ENCODE measurements at places on chromosomes 16 and 17.
A peak's percentile ranks its signal among the peaks of the same experiment; 100 is the strongest.

DNA sequence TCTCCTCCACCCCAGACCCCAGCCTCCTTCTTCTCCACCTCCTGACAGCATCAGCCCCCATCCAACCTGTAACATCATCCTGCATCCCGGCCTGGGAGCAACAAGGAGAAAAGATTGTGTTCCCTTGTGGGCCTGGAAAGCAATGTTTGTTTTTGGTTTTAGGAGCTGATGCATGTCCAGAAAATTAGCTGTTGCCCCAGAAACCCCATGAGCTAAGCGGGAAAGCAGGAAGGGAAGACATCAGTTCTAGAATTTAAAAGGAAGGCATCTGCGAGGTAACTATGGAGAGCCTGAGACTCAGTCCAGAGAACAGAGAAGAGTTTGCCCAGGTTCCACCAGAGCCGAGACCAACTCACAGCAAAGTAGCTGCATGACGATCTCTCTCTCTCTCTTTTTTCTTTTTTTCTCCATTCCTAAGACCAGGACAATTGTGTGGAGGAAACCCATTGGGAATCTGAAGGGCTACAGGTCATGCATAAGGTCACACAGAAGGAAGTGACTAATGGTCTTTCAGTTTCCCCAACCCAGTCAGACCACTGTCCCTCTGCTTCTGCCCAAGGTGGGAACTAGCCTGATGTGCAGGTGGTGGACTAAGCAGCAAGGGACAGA is 124.4 kb downstream of the SLC39A11 start:
- DNase-seq: no peak

- DNase-seq: peak; percentile 79
Measured at GRCh38 chr16:15507301-15507958, 73.0 kb downstream of the BMERB1 start.

GRCh38 chr16:12507366-12507765 is 296.3 kb downstream of the CPPED1 start:
- DNase-seq: no peak

DNA sequence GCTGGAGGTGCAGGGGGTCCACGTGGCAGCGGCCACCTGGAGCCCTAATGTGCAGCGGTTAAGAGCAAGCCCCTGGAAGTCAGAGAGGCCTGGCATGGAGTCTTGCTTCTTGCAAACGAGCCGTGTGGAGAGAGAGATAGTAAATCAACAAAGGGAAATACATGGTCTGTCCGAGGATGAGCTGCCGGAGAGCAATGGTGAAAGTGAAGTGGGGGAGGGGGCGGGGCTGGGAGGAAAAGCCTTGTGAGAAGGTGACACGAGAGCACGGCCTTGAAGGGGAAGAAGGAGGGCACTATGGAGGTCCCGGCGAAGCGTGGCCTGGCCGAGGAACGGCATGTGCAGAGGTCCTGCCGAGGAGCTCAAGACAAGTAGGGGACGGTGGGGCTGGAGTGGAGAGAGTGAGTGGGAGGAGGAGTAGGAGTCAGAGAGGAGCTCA is 6.0 kb upstream of the SERPINF1 start:
- DNase-seq: no peak

DNA sequence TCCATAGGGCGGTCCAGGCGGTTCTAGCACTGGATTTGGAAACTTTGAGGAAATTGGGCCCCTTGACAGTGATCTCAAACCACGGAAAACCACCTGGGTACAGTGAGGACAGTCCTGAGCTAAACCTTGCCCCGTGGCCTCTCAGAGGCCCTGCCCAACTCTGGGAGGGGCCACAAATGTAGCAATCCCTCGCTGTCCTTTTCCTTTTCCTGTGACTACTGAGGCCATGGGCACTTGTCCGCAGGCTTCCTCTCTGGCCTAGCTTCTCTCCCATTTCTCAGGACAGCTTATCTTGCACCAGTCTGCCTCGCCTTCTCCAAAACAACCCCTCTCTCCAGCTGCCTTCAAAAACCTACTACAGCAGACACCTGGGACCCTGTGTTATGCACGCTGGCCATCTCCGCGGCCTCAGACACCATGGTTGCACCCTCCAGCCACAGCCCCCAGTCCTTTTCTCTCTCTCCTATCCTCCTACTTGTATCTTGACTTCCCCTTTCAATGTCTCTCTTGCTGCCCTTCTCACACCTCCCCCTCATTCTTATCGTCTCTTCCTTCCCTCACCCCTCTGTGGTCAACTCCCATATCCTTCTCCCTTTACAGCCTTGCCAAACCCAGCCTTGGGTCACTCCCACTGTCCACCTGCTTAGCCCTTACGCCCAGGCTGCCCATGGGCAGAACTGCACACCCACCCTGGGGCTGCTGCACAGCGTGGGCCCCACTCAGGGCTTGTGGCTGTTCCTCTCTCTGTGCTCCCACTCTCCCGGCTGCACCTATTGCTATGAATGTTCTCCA is 7.6 kb downstream of the SCPEP1 start:
- DNase-seq: no peak

DNA sequence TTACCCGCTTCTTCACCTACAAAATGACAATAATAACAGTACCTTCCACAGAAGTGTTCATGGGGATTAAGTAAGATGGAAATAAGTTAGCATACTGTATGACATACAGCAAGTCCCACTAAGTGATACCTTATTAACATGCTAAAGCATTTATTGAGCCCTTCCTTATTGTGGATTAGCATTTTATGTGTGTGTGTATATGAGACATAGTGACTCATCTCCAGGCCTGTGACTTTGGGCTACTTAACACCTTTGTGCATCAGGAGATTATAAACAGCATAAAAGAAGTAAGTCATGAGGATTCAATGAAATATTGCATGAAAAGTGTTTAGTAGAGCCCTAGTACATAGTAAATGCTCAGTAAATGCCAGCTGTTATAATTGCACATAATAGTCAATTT is 52.9 kb downstream of the CA10 start:
- DNase-seq: no peak

DNA sequence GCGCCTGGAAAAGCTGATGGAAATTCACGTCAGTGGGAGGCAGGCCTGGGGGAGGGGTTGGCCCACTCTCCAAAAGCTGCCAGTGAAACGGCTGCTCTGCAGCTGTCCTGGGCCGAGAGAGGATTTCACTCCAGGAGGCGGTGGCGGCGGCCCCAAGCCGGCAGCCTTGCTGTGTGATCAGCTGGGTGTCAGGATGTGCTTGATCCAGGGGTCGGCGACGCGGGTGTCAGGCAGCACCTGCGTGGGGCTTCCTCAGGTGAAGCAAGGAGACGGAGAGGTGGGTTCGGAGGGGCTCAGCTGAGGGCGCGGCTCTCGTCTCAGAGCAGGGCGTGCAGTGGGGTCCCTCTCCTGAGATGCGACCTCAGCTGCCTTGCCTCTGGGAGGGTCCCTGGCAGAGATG is 7.0 kb downstream of the CBFA2T3 start:
- no peak for DNase-seq

GRCh38 chr16:24482681-24483202 is 56.6 kb upstream of the RBBP6 start:
- DNase-seq: no peak

DNA sequence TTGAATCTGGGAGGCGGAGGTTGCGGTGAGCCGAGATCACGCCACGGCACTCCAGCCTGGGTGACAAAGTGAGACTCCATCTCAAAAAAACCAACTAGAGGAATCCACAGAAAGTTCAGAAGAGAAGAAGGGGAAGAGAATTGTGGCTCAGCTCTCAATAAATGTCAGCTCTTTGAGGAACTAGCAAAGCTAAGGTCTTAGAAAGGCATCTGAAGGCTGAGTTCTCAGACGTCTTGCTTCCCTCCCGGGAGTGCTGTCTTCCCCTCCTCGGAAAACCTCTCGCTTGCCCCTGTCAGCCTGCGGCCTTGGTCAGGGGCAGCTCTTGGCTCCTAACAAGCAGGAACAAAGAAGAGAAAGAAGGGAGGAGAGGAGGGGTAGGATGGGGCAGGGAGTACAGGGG is 5.3 kb downstream of the SHPK start:
- DNase-seq: no peak

DNA sequence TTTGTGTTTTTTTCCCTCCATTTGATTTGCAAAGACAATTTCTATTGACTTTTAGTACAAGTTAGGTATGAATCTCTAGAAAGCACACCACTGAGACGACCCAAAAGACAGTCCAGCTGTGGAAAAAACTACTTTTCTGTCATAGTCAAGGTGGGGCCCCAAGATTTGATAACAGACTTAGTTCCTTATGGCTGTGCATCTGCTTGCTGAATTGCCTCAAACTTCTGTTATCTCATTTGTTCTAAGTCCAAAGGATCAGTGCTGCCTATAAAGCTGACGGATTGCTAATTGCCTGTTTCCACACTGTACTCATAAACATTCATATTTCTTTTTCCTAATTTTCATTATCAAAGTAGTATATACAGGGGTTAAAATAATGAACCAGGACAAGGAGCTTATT is 180.8 kb downstream of the SPECC1 start:
- no peak for DNase-seq

DNA sequence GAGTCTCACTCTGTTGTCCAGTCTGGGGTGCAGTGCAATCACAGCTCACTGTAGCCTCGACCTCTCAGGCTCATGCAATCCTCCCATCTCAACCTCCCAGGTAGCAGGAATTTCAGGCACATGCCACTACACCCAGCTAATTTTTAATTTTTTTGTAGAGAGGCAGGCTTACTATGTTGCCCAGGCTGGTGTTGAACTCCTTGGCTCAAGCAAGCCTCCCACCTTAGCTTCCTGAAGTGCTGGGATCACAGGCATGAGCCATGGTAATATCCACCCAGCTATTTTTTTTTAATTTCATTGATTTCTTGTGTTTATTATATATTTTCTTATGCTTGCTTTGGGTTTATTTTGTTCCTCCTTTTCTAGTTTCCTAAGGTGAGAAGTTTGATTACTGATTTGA is 33.9 kb upstream of the NACA2 start:
- DNase-seq: no peak

All from brain microvascular endothelial cell (primary cell).